NCI-H526 (cell line): ENCODE measurements at places on chromosomes 5 and 9.

GRCh38 chr5:96527768-96528661, 95.0 kb upstream of the PCSK1 start:
- no peak for DNase-seq

DNA sequence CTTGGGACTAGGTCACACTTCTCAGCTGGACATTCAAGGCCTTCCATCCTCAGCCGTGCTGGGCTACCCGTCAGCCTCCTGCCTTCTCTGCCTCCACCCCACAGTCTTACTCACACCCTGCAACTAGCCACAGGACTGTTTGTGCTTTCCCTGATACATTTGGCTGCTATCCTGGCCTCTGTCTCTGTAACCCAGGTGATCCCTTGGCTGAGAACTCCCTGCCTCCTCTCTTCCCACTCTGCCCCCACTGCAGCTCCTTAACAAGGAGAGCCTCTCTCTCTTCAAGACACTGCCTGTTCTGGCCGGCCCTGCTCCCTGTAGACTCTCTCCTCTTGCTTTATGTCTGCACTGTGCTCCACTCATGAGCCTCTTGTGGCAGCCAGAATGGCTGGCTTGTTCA, 120.6 kb downstream of the MSX2 start:
- DNase-seq = no peak

DNA sequence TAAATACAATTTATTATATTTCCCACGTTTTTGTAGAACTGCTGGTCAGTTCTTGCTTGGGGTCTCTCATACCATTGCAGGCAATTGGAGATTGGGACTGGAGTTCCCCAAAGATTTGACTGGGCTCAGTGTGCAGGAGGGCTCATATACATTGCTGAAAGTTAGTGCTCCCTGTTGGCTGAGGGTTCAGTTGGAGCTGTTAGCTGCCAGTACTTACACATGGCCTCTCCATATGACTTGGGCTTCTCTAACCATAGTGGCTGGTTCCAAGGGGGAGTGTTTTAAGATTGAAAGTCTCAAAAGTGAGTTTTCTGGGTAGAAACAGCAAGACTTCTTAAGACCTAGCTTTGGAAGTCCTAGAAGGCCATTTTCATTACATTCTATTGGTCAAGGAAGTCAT, 102.9 kb downstream of the MAN2A1 start:
- DNase-seq = no peak

GRCh38 chr5:37002176-37002751, 125.7 kb downstream of the NIPBL start:
- DNase-seq = no peak

- DNase-seq = no peak
These were observed 4.4 kb upstream of the IL3 start for GRCh38 chr5:132055808-132056609.
